ENCODE measurements at places on chromosomes 2 and 18.

GRCh38 chr2:207953354-207953753 is 72.0 kb downstream of the PLEKHM3 start:
- DNase-seq: no peak

- no peak for DNase-seq
Observed at GRCh38 chr2:7719876-7720275, 802.7 kb downstream of the RNF144A start.

DNA sequence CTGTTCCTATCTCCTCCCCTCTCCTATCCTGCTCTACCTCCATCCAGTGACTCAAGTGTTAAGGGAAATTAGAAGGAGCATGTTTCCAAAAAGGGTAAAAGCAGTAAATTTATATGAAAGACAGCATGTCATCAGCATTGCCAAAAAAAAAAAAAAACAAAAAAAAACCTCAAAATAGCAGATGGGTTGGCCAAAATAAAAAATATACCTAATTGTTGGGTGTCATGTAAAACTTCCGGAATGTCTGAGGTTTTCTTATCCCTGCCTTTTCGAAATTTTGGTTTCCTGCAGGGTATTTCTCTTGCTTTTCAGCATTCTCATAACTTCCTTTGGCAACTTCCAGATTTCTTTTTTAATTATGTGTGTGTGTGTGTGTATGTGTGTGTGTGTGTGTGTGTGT is 241.6 kb upstream of the FN1 start:
- DNase-seq: no peak

DNA sequence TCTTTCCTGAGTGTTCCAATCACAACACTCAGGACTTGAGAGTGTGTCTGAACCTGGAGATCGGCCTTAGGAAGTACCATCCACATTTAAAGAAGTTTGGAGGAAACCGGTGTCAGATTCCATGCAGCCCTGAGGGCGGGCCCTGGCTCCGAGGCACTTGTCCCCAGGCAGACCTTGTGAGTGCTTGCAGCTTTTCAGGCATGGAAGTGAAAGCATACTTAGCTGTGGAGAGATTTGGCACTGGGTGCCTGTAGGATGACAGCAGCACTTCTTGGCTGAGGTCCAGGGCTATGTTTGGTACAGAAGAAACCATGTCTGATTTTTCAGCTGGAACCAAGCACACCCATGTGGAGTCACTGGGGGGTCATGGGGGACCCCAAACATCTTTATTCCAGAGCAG is 230.8 kb downstream of the SEPTIN10 start:
- DNase-seq: peak; percentile 24

GRCh38 chr2:231909631-231910030 is 16.6 kb downstream of the NPPC start:
- no peak for DNase-seq

GRCh38 chr2:72205504-72205881 is 57.8 kb upstream of the CYP26B1 start:
- no peak for DNase-seq

GRCh38 chr2:218125626-218126080 is at the start of gene CXCR2:
TSS of gene CXCR2 (plus strand) at chr2:218126028. CDS start at chr2:218134802, 8,774 bp downstream.
- no peak for DNase-seq

DNA sequence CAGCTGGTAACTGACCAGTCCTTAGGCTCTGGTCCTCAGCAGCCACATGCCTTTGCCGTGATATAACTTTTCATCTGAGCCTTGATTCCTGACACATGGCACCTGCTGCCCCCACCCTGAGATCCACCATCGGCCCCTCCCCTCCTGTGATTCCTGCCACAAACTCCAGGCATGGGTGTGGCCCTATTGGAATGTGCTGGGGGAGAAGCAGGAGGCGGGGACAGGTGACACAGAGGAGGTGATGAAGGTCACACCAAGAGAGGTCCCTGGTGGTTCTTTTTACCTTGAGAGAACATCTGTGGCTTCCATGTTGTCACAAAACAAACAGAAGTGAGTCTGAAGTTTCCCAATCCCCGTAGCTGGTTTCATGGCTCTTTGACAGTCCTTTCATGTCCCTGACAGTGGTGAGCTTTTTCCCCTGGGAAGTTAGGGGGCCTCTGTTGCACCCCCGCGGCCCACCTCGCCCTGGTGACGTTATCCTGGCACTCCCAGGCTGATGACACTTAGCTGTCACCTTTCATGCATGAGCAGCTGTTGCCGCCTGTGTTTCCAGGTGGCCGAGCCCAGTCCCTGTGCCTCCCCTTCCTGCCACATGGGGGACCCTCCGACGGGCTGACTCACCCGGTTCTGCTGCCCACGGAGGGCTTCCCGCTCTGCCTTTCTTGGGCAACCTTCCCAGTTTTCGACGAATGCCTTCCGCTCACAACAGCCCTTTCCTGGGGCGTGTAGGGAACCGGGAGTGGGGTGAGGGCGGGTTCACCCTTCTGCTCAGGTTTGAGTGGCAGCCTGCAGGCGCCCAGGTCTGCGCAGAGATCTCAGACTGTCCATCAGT is 66.3 kb upstream of the GLI2 start:
- DNase-seq: no peak

GRCh38 chr18:28151434-28151833 is 25.5 kb downstream of the CDH2 start:
- DNase-seq: no peak

GRCh38 chr18:23927821-23928746 is 86.5 kb upstream of the TTC39C start:
- no peak for DNase-seq

- no peak for DNase-seq
Observed at GRCh38 chr2:53654396-53654795, 113.2 kb upstream of the CHAC2 start.

DNA sequence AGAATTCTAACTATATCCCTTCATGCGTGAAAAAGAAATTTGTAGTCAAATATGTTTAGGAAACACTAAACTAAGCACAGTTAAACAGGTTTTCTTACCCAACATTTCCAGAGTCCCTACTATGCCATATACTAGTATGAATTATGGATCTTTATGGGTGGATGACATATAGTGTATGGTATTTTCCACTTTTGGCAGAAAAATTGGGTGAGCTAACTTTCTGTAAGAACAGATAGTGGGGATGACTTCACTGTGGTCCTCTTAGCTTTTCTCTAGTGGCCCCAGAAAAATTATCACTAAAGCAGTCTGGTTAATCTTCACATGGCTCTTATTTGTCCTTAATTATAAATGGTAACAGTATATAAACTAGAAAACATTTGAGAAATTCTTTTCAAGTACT is 240.0 kb upstream of the GULP1 start:
- DNase-seq: no peak

DNA sequence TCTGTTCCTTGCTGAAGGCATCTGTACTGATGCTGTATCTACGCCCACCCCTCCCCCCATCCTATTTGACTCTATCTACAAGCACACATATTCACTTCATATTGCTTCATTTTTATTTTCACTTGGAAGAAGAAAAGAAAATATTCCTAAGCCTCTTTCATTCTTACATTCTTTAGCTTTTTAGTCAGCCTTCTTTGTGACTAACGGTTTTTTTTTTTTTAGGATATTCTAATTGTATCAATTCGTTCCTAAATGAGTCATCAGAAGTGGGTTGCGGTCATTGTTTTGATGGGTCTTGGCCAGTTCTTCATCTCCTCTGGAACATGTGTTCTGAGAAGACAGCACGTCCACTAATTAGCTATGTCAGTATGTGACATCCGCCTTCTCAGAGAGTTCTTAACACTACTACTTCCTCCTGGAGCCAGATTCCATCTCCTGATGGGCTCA is 88.7 kb downstream of the MYO1B start:
- no peak for DNase-seq

- no peak for DNase-seq
Observed at GRCh38 chr2:84962917-84963316, 8.0 kb upstream of the KCMF1 start.

DNA sequence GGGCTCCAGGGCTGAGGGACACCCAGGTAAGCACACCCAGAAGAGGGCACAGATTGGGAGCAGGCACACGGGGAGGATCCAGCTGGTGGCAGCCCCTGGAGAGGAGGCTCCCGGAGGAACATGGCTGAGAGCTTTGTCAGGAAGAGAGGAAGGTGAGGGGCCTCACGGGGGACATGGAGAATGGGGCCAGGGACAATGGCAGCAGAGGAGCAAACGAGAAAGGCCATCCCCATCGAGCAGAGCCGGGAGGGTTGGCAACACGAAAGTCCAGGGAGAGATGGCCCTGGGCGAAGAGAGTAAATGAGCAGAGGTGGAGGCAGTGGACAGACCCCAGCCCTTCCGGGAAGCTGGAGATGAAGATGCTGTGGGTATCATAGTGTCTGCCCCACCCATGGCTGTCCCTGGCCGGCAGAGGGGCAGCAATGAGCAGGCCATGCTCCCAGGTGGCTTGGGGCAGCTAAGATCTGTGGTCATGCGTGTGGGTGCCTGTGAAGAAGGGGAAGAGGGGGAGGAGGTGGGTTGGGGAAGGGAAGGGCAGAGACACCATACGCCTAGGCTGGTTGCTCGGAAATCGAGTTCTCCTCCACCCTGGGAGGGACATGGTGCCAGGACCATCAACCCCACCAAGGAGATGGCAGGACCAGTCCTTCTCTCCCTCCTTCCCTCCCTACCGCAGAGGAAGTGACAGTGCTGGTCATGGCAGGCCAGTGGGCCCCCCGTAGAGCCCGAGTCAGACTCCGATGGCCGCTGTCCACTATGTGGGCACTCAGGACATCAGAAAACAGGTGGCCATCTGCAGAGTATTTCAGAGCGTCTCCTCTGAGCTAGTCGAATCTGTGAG is 191.7 kb downstream of the NDUFA10 start:
- no peak for DNase-seq

DNA sequence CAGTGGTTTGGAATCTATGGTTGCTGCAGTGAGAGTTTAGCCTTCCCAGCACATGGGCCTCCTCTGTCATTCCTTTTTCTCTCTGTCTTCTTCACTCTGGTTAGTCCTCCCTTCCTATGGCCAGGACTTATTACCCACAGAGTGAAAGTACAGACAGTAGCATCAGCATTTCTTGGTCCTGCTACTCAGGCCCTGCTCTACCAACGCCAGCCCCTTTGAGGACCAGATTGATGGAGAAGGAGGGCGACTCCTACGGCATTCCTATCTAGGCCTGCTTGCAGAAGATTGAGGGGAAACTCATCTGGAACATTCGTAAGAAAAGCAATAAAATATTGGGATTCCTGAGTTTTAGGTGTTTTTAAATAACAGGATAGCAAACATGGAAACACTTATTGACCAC is 43.5 kb downstream of the BMP10 start:
- no peak for DNase-seq

GRCh38 chr18:2709316-2709715 is 53.8 kb downstream of the SMCHD1 start:
- DNase-seq: no peak

DNA sequence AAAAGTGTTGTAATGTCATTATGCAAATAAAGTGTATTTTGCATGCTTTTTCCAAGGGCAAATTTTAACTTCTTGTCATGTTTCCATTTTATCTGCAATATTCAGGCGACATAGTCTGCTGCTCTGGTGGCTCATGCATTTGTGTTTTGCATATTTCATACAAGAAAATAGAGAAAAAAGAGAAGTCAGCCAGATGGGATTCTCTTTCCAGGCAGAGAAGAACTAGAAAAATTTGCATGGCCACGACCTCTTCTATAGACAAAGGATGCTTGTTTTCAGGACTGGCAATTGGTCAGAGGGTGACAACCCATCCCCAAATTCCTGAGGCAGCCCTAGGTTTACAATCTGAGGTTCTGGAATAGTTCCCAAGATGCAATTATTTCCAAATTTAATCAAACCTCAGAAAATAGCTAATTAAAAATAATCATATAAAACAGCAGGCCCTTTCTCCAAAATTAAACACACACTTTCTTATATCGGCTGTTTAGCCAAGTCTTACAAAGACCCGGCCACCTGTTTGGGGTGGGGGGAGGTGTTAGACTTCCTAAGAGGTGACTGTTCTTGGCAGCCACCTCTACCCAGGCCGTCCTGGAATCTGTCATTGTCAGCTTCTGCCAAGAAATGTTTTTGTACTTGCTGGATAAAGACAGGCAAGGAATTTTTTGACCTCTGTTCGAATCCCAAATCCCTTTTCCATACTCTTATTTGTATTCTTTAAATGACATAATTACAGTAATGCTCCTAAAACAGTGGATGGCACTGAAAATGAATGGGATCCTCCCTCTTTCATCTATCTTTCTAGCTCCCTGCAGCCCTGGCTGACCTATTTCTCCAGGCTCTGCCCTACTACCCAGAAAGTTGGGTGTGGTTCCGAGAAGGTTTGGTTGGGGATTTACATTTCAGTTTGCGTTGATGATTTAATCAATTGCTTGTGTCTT is 20.8 kb upstream of the SOS1 start:
- no peak for DNase-seq

GRCh38 chr18:24482821-24483220 is 22.4 kb downstream of the HRH4 start:
- DNase-seq: no peak

GRCh38 chr18:80241919-80242777 is 5.2 kb downstream of the PARD6G start:
- no peak for DNase-seq

DNA sequence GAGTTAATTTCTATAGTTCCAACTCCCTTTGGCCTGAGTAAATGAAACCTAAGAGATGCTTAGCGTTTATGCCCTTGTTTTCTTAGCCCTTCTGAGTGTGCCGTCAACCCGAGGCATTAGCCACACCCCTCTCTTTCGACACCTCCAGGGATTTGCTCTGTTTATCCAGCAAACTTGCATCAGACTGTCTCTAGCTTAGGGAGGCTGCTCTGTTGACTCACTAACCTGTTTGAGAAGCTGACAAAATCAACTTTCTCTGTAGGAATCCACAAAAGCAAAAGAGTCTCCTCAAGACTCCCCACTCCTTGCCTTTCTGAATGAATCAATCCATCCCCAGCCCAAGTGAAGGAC is 317.6 kb downstream of the TNS1 start:
- DNase-seq: peak; percentile 36

DNA sequence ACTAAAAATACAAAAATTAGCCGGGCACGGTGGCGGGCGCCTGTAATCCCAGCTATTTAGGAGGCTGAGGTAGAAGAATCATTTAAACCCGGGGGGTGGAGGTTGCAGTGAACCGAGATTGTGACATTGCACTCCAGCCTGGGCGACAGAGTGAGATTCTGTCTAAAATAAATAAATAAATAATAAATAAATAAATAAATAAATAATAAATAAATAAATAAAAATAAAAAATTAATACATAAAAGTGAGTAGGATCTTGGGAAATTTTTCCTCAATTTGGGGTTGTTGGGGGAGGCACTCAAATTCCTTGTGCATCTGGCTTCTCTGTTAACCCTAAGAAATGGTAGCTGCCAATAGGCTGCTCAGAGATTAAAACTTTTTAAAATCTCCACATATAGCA is 20.3 kb upstream of the FOXI3 start:
- no peak for DNase-seq

- DNase-seq: no peak
Observed at GRCh38 chr2:127650041-127650784, 4.3 kb downstream of the GPR17 start.

GRCh38 chr2:179470992-179471391 is 206.4 kb upstream of the SESTD1 start:
- DNase-seq: no peak
